Esophagus squamous epithelium (tissue), 5 donors: ENCODE measurements at places on chromosomes 5 and 9.

- DNase-seq, result no peak
Observed at GRCh38 chr9:103981912-103982311, 112.2 kb upstream of the SMC2 start.

GRCh38 chr5:63220244-63220643, 641.6 kb downstream of the LRRC70 start:
- DNase-seq, result no peak

DNA sequence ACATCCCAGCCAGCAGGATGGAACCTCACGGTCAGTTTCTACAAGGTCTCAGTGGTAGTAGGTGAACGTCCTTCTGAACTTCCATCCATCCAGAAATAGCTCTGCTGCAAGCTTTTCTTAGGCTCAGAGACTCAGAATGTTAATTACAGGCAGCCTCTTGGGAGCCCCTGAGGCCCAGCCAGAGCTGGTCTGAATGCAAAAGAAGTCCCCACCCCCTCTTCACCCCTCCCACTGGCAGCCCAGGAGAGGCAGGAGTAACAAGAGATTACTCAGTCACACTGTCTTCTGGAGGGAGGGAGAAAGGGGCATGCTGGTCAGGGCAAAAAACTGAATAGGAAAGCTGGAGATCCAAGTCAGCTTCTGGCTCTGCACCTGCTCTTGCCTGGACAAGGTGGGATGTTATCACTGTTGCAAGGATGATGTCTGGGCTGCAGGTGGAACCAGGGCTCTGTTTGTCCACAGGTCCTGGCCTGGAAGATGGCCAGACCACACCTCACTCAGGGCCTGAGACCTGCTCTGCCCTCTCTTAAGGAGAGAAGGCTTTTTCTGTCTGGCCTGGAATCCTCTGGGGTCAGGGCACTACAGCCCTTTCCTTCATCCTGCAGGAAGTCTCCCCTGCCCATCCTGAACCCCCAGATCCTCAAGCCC, 9.1 kb downstream of the ENHO start:
- DNase-seq, result no peak

GRCh38 chr9:88197781-88198340, 59.6 kb upstream of the SPATA31C2 start:
- DNase-seq, result no peak

DNA sequence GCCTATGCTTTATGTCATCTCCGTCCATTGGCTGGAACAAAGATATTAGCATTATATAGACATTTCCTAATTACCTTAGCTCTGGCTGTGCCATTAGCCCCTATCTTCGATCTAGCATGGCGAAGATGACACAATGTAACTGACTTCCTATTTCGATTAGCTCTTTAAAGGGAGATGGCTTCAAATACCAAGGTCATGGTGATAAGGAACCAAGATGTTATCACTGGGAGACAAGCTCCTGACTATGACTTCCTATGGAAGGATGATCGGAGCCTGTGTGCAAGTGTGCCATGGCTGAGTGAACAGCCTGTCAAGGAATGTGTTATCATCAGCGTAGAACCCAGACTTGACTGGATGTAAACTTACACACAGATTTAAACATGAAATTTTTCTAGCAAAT, 602.1 kb downstream of the PSAT1 start:
- DNase-seq, result no peak

GRCh38 chr5:149221326-149221725, 50.3 kb upstream of the AFAP1L1 start:
- no peak for DNase-seq

- DNase-seq, result no peak
Observed at GRCh38 chr9:109369285-109369684, 48.4 kb upstream of the EPB41L4B start.
